ENCODE measurements at places on chromosomes 2 and 18.

GRCh38 chr2:109663721-109664120 is 49.6 kb downstream of the SOWAHC start:
- DNase-seq, result no peak

- no peak for DNase-seq
Observed at GRCh38 chr2:207075456-207075855, 90.3 kb downstream of the KLF7 start.

- no peak for DNase-seq
Observed at GRCh38 chr2:113334147-113334546, 55.4 kb upstream of the PAX8 start.

- DNase-seq, result no peak
Observed at GRCh38 chr2:163119966-163120365, 281.4 kb upstream of the KCNH7 start.

- no peak for DNase-seq
Observed at GRCh38 chr2:188272121-188272520, 19.6 kb upstream of the GULP1 start.

DNA sequence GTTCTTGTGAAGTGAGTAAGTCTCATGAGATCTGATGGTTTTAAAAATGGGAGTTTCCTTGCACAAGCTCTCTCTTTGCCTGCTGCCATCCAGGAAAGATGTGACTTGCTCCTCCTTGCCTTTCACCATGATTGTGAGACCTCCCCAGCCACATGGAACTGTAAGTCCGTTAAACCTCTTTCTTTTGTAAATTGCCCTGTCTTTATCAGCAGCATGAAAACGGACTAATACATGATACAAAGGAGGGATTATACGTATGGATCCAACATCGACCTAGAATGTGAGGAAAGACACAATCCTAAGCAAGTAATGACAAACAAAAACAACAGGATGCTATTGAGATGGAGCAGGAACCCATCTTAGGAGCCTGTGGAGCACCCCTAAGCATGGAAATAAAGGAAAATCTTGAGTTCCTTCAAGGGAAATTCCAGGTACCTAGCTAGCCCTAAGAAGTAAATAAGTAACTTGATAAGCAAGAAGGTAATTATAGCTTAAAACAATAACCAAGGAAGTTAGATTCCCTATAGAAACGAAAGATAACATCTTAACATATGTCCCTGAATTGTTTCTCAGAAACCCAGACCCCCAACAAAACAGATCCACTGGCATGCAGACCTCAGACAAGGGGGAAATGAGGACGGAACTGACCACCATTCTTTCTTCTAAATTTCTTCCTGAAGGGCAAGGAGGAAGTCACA is 1.5 kb upstream of the TNFRSF11A start:
- no peak for DNase-seq

GRCh38 chr2:64244037-64244416 is 99.8 kb upstream of the PELI1 start:
- peak; percentile 83 for DNase-seq

GRCh38 chr2:178836807-178837206 is 29.6 kb upstream of the TTN start:
- DNase-seq, result no peak

DNA sequence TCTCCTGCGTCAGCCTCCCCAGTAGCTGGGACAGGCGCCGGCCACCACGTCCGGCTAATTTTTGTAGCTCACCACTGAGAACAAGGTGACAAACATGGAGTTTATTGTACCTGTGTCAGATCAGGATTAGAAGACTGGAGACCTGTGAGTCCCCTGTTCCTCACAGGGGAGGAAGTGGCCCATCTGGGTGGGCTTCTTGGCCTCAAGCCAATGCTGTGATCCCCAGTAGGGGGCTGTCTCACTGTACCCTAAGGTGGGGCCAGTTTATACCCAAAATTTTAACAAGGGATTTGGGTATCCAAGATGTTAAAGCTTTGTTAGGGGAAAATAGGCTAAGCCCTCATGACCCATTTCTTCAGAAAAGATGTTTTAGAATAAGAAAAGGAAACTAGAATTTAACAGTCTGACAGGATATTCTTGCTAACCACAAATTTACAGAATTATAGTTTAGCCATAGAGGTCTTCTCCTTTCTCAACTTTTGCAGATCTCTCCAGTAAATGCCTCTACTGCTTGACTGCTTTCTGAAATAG is 16.3 kb downstream of the PCBP1 start:
- DNase-seq, result no peak

DNA sequence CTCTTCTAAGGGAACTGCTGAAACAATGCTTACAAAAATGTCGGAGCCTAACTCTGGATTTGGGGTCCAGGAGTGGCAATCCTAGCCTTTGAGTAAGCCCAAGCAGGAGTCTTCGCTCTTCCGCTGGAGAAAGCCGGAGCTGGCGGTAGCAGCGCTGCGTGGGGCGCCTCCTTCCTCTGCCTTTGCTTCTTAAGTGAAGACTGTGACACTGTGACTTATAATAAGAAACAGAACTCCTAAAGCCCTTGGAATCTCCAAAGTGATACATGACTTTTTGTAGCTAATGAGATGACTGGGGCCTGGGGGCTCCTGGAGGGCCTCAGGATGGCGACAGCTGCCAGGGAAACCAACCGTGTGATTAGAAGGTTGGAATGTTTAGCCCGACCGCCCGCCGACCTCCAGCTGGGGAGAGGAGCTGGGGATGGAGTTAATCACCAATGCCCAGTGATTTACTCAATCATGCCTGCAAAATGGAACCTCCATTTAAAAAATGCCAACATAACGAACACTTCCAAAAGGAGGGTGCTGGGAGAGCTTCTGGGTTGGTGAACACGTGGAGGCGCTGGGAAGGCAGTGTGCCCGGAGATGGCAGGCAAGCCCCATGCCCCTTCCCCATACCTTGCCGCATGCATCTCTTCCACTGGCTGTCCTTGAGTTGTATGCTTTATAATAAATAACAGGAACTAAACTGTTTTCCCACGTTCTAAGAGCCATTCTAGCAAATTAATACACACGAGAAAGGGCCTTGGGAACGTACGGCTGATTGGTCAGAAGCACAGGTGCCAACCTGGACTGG is 29.0 kb upstream of the MAL start:
- no peak for DNase-seq

GRCh38 chr2:155151945-155152344 is 453.4 kb downstream of the KCNJ3 start:
- DNase-seq, result no peak

GRCh38 chr2:63056107-63057050 is 5.7 kb downstream of the OTX1 start:
- no peak for DNase-seq

DNA sequence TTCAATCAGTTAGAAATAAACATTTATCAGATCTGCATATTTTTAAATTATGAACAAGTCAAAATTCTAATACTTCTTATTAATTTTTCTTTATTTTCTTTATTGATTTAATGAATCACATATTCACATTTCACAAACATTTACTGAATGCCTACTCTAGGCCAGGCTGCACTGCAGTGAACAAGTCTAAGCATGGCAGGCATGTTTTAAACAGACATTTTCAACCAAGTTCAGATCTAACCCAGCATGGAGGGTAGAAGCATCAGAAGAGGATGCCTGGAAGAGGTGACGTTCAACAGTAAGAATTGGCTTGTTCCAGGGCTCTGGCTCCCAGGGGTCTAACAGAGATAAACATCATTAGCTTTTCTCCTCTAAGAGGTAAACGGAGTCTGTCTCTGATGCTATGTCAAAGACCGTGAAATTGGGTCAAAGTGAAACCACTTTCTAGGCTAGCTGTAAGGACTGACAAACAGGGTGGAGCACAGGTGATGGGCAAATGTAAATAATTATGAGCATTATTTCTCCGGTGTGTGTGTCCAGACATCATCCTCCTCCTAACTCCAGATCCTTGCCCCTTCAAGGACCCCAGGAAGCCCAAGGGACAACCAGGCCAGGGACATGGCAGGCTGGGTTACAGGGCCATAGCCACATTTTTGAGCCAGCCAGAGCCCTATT is 50.6 kb downstream of the UNC50 start:
- no peak for DNase-seq

GRCh38 chr2:42928692-42929545 is 136.5 kb upstream of the HAAO start:
- peak; percentile 30 for DNase-seq

GRCh38 chr2:235746257-235746934 is 252.6 kb downstream of the AGAP1 start:
- peak; percentile 81 for DNase-seq

DNA sequence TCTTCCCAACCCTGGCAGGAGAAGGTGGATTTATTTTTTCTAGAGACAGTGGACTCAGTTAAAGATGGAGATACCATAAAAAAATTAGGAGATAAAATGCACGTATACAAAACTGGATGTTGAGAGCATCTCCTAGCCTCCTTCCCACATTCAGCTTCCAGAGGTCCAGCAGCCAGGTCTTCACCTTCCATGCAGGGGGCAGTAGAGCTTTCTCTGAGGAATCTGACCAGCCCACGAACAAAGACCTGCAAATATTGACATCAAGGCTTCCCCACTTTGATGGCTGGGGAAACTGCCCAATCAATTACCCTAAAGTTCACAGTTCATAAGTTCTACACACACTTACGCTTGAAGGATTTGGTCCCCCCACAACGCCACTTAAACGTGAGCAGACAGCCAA is 24.5 kb downstream of the AQP4 start:
- DNase-seq, result no peak

DNA sequence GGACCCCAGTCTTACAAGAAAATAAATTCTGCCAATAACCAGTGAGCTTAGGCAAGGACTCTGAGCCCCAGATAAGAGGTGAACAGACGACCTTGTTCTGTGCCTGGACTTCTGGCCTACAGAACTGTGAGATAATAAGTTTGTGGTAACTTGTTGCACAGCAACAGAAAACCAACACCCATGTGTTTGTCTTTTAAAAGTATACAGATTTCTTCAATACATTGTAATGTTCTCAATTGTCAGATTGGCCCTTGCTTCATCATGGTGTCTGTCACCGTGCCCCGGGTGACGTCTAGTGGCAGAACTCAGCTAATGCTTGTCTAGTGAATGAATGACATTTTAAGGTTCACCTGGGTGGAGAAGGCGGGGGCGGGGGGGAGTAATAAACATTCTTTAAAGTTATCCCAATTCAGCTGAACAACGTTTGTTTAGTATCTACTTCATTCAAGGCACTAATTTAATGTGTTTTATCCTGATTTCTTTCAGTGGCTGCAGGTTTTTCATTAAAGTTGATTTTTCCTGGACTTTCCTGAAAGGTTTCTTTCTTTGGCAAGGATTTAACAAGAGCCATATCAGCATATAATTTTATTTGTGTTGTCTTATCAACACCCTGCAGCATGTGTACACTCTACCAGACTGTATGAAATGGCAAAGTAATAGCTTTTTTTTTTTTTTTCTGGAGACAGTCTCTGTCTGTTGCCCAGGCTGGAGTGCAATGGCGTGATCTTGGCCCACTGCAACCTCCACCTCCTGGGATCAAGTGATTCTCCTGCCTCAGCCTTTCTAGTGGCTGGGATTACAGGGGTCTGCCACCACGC is 123.8 kb upstream of the DLX2 start:
- peak; percentile 73 for DNase-seq

DNA sequence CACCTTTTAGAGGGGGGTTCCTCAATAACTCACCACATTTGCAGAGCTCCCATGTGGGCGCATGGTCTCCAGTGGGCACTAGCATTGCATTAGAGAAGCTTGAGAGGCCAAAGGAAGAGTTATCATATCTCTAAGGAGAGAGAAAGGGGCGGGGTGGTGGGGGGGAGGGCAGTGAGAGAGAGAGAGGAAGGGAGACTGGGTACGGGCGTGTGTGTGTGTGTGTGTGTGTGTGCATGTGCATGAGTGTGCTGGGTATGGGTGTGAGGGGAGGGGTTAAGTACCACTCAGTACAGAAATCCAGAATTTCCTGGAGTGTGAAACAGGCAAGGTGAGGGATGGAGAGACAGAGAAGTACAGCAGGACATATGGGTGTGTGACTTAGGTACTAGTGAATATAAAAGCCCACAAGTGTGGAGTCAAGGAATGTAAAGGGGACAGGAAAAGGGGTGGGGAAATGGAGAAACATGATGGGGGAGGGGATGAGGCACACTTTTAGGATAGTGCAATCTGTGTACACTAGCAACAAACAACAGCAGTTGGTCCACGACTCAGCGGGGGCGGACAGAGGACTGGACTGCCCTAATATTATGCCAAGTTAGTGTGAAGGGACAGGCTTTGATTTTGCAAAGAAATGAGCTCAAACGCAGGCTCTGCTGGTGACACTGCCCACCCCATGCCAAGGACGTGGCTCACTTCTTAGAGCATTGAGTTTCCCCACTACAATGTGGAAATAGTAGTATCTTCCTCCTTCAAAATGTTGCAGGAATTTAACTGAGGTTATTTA is 91.3 kb downstream of the SPRED2 start:
- DNase-seq, result no peak

GRCh38 chr2:219570924-219571310 is 422 bp downstream of the OBSL1 start:
- DNase-seq, result no peak

GRCh38 chr2:174439950-174440349 is 44.4 kb downstream of the SCRN3 start:
- DNase-seq, result no peak

- DNase-seq, result no peak
Observed at GRCh38 chr2:188251034-188251433, 40.6 kb upstream of the GULP1 start.

DNA sequence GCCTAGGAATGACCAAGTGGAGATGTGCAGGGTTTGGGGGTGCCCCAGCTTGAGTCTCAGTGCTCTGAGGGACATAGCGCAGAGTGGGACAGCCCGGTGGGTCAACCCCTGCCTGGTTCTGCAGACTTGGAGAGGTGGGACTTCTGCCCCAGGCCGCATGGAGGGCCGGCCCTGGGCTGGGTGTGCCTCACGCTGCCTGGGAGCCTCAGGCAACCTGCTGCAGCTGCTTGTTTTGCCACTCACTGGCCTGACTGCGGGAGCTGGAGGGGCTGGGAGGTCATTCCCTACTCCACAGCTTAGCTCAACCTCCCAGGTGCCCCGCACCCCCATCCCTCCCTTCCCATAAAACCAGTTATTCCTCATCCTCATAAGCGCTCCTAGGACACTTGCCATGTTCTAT is 33.1 kb downstream of the ODC1 start:
- DNase-seq, result no peak

DNA sequence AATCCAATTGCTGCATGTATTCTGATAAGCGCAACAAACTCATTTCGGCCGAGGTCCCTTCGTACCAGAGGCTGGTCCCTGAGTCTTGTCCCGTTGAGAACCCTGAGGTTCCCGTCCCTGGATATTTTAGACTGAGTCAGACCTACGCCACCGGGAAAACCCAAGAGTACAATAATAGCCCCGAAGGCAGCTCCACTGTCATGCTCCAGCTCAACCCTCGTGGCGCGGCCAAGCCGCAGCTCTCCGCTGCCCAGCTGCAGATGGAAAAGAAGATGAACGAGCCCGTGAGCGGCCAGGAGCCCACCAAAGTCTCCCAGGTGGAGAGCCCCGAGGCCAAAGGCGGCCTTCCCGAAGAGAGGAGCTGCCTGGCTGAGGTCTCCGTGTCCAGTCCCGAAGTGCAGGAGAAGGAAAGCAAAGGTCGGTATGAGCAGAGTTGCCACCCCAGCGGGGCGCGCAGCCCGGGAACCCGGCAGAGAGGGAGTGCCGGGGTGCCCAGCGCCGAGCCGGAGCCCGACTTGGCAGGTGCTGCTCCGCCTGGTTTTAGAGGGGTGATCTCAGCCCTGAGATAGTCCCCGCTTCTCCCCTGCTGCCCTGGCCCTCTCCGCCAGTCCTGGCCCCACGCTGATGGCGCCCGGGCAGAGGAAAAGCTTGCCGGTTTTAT is 714 bp downstream of the HOXD10 start:
- no peak for DNase-seq

GRCh38 chr2:190835303-190835930 is 45.2 kb upstream of the GLS start:
- DNase-seq, result no peak
